ENCODE measurements at places on chromosomes 5 and 9.

GRCh38 chr9:92807757-92808725, 43.4 kb upstream of the BICD2 start:
- no peak for DNase-seq

DNA sequence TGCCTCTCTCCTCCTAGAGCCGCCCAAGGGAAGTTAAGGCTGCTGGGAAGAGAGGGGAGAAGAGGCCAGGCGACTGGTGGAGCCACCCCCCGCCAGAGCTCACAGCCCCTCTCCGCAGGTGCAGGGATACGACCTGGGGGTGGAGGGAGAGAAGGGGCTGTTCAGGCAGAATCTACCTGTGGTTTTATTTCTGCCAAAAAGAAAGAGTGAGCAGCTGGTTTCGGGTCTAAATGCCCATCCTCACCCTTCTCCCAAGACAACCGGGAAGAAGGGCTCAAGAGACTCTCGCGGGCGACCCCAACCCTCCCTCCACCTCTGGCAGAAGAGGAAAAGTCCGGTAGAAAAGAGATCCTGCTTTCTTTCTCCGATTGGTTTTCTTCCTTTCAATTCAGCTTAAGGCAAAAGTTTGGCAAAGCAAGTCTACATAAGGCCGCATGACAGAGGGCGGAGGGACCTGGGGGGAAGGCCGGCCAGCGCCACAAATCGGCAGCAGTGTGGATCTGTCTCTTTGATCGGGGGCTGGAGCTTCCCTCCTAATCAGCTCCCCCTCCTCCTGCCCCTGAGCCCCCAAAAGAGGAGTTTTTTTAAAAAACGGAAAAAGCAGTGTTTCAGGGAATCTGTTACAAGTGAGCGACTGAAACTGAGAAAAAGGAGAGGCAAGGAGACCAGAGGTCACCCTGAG, 16.3 kb downstream of the FAM78A start:
- no peak for DNase-seq

DNA sequence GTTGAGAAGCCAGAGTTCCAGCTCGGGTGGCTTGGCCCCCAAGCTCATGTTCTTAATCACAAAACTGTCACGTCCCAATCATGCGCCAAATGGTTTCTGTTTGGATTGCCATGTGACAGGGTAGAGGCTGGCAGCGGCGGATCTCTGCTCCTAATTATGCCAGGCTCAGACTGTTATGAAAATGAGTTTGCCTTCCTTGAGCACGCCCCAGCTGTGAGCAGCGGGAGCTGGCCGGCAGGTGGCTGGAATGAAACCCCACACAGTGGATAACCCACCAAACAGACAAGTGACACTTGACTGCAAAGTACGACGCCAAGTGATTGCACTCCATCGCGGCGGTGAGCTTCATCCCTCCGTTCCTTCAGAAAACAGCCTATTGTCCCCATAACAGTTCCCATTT, 75.4 kb downstream of the CFAP77 start:
- DNase-seq: no peak

- DNase-seq: no peak
Measured at GRCh38 chr9:138072897-138073296, 195.3 kb downstream of the CACNA1B start.

DNA sequence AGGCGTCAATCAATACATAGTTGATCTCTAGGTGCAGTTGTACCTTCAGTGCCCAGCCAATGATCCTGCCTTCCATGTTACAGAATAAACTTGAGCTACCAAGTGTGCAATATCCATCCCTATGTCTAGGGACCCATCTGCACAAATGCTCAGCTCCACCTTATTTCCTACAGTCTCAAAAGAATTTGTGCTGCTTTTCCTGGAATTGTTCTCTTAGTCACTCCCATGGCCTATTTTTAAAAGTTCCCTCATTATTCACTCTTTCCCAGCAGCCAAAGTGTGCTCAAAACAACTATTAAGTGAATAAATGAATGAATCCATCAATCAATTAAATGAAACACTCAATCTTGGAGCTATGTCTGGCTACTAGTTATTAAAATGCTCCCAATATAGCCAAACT, 14.7 kb downstream of the LIX1 start:
- no peak for DNase-seq

DNA sequence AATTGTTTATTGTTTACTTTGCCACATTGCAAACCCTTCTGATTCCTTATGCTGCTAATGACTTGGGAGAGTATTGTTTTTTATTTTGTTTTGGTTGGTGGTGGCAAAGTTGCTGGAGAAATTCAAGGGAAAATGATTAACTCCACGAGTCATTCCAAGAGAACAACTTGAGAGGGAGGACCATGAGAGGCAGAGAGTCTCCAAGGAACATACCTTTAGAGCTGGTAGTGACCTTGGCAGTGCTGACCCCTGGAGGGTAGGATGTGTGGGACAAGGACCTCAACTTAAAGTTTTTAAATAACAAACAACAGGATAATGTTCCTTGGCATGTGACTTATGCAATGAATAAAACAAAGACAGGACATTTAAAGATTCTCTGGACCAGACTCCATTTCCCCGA, 139.7 kb downstream of the LRRC70 start:
- DNase-seq: peak; percentile 1

- no peak for DNase-seq
Measured at GRCh38 chr5:80877592-80877991, 82.6 kb upstream of the RASGRF2 start.

GRCh38 chr5:67880876-67881275, 334.7 kb upstream of the PIK3R1 start:
- DNase-seq: no peak

GRCh38 chr9:137757613-137758029, 120.0 kb upstream of the CACNA1B start:
- DNase-seq: peak; percentile 84

GRCh38 chr5:7678030-7678429, 172.9 kb downstream of the CFAP90 start:
- no peak for DNase-seq

GRCh38 chr5:165573445-165573844, 2068.0 kb downstream of the MAT2B start:
- DNase-seq: no peak

GRCh38 chr5:120449501-120449900, 14.6 kb upstream of the PRR16 start:
- peak; percentile 69 for DNase-seq

DNA sequence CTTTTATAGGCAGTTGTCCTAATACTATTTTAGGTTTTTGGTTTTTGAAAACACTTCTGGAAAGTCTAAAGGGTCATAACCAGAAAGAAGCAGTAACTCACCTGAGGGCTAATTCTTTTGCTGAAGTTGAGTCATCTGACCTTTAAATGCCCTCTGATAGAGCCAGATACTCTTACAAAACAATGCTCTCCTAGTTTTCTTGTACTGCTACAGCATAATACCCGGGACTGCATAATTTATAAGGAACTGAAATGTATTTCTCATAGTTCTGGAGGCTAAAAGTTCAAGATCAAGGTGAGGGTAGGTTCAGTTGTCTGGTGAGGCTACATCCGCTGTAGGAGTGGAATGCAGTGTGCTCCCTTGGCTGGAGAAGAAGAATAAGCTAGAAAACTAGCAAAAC, 670.3 kb downstream of the TLE4 start:
- DNase-seq: no peak

GRCh38 chr9:86178503-86178902, 79.1 kb upstream of the GOLM1 start:
- DNase-seq: no peak

GRCh38 chr9:98010445-98010844, 27.3 kb downstream of the ANP32B start:
- no peak for DNase-seq

DNA sequence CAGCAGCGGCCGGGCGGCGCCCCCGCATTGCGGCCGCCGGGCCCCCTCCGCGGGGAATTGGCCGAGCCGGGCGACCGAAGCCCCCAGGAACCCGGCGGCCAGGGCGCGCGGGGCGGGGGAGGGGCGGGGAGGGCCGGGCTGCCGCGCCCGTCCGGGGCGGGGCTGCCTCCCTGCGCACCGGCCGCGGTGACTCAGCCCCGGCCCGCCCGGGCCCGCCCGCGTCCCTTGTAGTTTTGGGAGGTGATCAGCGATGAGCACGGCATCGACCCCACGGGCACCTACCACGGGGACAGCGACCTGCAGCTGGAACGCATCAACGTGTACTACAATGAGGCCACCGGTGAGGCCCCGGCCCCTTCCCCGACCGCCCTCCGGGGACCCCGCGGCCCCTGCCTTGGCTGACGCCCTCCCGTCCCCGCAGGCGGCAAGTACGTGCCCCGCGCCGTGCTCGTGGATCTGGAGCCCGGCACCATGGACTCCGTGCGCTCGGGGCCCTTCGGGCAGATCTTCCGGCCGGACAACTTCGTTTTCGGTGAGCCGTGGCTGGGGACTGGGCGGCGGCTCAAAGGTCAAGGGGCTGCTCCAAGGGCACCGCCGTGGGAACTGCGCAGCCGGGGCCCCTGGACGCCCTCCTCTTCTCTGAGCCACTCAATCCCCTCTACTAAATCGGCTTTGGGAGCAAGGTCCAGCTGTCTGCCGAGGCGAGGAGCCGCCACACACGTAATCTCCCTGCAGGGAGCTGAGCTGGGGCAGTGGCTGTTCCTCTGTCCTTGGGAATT, 592 bp downstream of the TUBB4B start:
- peak; percentile 42 for DNase-seq

GRCh38 chr5:1943481-1943880, 60.8 kb upstream of the IRX4 start:
- DNase-seq: no peak

- DNase-seq: no peak
Measured at GRCh38 chr5:95350631-95351030, 40.5 kb upstream of the FAM81B start.

DNA sequence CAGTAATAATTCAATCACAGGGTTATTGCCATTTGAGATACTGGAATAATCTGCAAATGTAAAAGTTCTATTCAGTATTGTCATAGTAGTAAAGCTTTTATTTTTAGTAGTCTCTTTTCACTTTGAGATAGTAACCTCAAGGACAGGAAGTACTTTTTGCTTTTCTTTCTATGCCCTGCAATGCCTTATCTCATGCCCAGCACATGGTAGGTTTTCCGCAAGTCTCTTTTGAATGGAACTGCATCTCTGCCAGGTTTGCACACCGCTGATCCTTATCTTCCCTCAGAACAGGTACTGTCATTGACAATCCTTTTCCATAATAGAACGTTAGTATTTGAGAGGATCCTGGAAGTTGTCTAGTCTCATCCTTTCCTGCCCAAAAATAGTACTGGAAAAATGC, 91.8 kb upstream of the IFNK start:
- no peak for DNase-seq

DNA sequence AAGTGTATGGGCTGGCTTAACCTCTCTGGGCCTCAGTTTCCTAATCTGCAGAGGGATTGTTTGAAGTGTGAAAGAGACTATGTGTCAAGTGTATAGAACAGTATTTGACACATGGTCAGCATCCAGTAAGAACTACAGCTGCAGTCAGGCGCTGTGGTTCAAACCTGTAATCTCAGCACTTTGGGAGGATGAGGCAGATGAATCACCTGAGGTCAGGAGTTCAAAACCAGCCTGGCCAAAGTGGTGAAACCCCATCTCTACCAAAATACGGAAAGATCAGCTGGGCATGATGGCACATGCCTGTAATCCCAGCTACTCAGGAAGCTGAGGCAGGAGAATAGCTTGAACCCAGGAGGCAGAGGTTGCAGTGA, 31.9 kb upstream of the STING1 start:
- DNase-seq: no peak

DNA sequence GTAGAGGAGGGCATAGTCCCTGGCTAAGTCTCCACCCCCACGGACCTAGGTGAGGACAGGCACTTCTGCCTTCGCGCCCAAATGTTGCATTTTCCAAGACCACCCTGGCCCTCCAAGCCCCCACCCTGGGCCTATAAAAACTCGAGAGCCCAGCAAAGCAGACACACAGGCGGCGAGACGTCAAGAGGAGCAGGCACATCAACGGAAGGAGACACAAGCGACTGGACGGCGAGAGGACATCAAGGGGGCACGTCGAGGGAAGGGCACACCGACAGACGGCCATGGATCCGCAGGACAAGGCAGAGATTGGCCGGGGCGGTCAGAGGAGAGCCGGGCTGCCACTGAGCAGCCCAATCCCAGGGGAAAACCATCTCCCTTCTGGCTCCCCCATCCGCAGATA, 348.0 kb downstream of the MTRR start:
- no peak for DNase-seq

GRCh38 chr9:124122321-124122720, 110.8 kb downstream of the LHX2 start:
- peak; percentile 21 for DNase-seq

GRCh38 chr5:95840956-95841705, 18.6 kb upstream of the GLRX start:
- DNase-seq: no peak

DNA sequence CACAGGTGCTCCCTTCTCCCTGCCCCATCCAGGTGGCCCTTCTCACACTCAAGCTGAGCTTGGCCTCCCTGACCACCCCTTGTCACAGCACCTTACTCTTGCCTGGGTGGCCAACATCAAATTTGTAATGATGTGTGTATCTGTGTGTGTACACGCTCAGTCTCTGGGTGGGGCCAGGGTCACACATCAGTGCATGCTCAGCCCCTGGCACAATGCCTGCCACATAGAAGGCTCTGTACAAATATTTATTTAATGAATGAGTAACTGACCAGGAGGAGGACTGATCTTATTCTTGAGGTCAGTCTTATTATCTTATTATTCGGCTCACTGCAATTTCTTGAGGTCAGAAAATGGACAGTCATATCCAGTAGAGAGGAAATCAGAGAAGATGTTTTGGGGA, 41.3 kb upstream of the HAND1 start:
- DNase-seq: no peak

DNA sequence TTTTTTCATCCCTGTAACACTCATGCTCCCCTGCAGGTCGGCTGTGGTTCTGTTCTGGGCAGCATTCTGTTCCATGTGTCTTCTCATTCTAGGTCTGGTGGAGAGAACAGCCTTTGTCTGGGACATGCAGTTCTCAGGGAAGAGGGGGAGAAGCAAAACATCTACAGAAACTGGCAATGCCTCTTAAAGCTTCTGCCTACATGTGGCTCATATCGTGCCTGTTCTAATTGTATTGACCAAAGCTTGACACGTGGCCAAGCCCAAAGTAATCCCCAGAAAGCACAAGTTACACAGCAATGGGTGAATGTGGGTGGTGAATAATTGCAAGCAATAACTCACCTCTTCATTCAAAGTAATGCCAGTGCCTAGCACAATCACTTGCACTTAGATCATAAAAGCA, 218.2 kb upstream of the IL12B start:
- peak; percentile 69 for DNase-seq

DNA sequence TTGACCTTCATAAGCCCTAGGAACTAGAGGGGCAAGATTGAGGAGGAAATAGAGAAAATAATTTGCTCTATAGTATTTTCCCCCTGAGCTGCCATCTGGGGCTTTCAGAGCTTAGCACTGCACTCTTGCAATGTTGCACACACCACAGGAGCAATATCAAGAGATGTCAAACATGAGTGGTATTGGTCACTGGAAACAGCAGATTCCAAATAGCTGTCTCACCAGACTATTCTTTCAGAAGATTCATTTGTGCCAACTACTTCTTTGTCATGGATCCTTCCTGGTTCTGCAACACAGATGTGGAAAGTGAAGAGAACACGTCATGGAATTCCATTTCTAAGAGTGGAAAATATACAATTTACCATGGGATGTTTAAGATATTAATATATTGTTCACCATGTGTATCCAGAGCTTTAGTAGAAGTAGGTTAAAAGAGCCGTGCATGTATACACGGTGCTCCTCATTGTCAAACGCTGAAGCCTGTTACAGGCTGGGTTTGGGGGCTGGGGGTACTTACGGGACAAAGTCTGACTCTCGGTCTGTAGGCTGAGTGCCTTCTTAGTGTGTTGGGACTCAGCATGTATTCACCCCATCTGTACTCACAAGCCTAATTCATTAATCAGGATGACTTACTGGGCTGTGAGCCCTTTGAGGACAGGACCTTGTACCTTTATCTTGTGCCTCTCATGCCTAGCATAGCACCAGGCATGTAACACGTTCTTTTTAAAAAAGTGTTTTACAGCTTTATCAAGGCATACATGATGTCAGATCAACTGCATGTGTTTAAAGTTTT, 31.4 kb upstream of the GDNF start:
- DNase-seq: peak; percentile 95
